ENCODE measurements at places on chromosomes 3 and 15. TPM values are rescaled to one million over a fixed set of nuclear protein-coding genes. Genes with fewer than 3 reads are reported as not detected.

GRCh38 chr3:8499181-8499611 is 2.4 kb upstream of the LMCD1 start:
- DNase-seq, result no peak

Gene C3orf70
- total RNA-seq, result not detected

Gene NME9
- total RNA-seq, result not detected

GRCh38 chr3:83601704-83602103 is 1357.1 kb upstream of the CADM2 start:
- DNase-seq, result no peak

GRCh38 chr3:166304584-166304983 is 467.4 kb upstream of the BCHE start:
- DNase-seq, result no peak

- DNase-seq, result no peak
Measured at GRCh38 chr3:72458375-72458774, 389.9 kb downstream of the SHQ1 start.

- DNase-seq, result no peak
Measured at GRCh38 chr3:157063469-157063868, 96.5 kb downstream of the CCNL1 start.

GRCh38 chr15:69058830-69059556 is 44.5 kb downstream of the NOX5 start:
- DNase-seq, result peak; percentile 79

- no peak for DNase-seq
Measured at GRCh38 chr3:57079474-57079831, 19.0 kb downstream of the SPATA12 start.
